Tibial artery (tissue), 4 donors: ENCODE measurements at places on chromosomes 4 and X.

GRCh38 chrX:71895607-71896006, 15.0 kb upstream of the NHSL2 start:
- no peak overlapping the region for H3K4me3 ChIP-seq
- no peak overlapping the region for H3K27ac ChIP-seq
- no peak for DNase-seq
- H3K36me3 ChIP-seq, result no peaks in the 10 kb centered on the region

DNA sequence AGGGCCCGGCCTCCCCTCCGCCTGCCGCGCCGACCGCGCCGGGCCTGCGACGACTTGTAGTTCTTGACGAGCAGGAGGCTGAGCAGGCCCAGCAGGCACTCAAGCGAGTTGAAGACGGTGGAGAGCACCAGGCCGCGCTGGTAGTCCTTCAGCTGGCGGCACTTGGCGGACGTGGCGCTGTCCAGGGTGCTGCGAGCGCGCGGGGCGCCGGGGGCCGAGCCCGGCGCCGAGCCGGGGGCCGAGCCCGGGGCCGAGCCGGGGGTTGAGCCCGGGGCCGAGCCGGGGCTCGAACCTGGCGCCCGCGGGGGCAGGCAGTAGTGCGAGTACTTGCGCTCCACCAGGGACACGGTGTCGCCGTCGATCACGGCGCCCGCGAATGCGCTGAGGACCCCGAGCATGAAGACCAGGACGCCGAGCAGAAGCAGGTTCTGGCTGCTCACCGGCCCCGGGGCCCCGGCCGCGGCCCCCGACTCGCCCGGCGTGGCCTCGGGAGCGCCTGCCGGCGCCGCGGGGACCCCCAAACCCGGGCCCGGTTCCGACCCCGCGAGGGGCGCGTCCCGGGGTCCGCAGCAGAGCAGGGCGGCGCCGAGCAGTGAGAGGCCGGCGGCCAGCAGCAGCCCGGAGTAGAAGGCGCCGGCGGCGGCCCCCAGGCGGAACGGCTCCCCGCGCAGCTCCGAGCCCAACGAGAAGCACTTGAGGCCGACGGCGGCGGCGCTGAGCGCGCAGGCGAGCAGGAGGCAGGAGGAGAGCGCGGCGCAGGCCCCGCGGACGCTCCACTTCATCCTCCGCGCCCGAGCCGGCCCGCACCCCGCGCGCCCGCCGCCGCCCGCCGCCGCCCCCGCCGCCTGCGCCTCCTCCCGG, 584 bp downstream of the TMEM271 start:
- H3K4me1 ChIP-seq, result peaks cover 26% of the 10 kb centered on the region
- no peaks in the 10 kb centered on the region for H3K36me3 ChIP-seq
- H3K27ac ChIP-seq, result no peak overlapping the region
- no peak for DNase-seq
- peaks cover 90% of the 10 kb centered on the region for H3K27me3 ChIP-seq

DNA sequence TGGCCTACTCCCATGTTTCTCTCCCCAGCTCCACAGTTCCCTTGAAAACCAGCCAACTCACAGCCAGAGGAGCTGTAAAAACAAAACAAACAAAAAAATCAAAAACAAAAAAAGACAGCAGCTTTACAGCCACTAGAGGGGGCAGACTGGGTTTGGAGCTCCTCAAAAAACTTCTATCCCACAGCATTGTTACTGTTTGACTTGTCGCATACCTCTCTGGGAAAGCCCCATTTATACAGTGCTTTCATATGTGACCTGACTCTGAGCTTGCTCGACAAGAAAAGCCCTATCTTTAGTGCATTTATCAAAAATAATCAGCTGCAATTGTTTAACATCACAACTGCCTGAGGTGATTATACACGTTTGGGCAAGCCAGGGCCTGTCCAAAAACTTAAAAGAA, 21.6 kb downstream of the TSPAN6 start:
- no peak overlapping the region for H3K27ac ChIP-seq
- no peaks in the 10 kb centered on the region for H3K4me1 ChIP-seq
- H3K4me3 ChIP-seq, result no peak overlapping the region
- no peaks in the 10 kb centered on the region for H3K36me3 ChIP-seq

DNA sequence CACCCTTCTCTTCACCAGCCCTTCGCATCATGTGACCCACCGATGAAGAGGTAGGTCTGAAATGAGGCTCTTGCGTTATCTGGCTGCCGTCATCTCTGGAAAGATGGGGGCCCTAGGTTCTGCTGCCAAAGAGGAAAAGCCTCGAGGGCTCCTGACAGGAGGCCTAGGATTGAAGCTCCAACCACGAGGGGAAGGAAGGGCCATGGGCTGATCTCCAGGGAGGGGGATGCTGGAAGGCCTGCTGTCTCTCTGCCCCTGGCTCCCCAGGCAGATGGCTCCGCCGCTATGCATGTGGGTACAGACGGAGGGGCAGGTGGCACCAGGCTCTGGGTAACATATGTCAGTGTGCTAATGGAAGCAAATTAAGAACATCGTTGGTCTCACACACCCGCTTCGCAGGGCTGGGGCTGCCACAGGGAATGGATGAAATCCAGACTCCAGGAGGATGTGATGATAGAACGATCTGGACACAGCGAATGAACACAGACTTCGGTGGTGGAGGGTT, 44.9 kb downstream of the AFAP1 start:
- H3K27ac ChIP-seq, result no peak overlapping the region
- no peaks in the 10 kb centered on the region for H3K27me3 ChIP-seq
- no peak for DNase-seq
- H3K4me1 ChIP-seq, result no peaks in the 10 kb centered on the region
- no peak overlapping the region for H3K4me3 ChIP-seq

- no peaks in the 10 kb centered on the region for H3K27me3 ChIP-seq
- H3K4me1 ChIP-seq, result no peaks in the 10 kb centered on the region
- H3K36me3 ChIP-seq, result no peaks in the 10 kb centered on the region
- no peak overlapping the region for H3K27ac ChIP-seq
- no peak overlapping the region for H3K4me3 ChIP-seq
- no peak for DNase-seq
Observed at GRCh38 chrX:136954930-136955329, 74.4 kb upstream of the RBMX start.

GRCh38 chr4:184389978-184390900, 84.1 kb downstream of the IRF2 start:
- H3K36me3 ChIP-seq, result peaks cover 86% of the 10 kb centered on the region
- H3K4me1 ChIP-seq, result no peaks in the 10 kb centered on the region
- no peak overlapping the region for H3K27ac ChIP-seq
- H3K27me3 ChIP-seq, result no peaks in the 10 kb centered on the region

DNA sequence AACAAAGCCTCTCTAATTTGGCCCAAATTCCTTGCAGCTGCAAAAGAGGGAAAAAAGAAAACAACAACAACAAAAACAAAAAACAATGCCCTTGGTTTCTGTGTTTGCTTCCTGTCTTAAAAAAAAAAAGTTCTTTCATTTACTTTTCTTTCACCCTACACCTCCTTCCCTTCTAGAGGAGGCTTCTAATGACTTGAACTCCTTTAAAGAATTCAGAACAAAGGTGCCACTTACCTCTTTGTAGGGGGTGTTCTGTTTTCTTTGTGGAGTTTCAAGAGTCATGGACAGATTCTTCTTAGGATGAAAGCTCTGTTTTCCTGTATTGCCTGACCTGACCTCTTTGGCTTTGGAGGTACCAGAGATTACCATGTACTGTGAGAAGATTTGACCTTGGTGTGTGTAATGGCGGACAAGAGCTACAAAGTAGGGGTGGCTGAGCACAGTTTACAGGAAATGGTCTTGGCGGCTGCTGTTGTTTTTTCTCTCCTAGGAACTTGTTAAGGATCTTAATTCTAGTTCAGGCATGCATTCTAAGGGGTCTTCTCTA, 72.4 kb upstream of the S100G start:
- no peaks in the 10 kb centered on the region for H3K36me3 ChIP-seq
- DNase-seq, result no peak
- no peaks in the 10 kb centered on the region for H3K4me1 ChIP-seq
- H3K4me3 ChIP-seq, result no peak overlapping the region

DNA sequence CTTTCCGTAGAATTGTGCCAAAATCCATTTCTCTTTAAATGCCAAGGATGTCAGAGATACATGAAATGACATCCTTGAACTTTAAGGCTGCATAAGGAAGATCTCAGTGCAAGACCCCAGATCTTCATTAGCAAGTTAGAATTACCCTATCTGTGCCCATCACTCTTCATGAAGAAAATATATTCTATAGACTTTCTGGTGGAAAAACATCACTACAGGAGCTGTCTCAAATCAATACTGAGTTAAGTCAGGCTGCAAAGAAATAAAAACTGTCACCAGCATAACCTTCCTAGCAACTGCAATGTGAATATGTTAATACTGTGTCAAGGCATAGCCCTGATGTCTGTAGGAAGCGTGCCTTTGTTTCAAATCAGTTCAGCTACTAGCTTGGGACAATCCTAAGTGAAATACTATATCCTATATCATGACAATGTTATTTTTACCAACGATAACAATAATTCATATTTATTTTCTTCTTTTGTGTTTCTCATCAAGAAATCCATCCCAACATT, 173.3 kb downstream of the TBCK start:
- no peaks in the 10 kb centered on the region for H3K36me3 ChIP-seq
- no peaks in the 10 kb centered on the region for H3K27me3 ChIP-seq
- no peak overlapping the region for H3K4me3 ChIP-seq
- H3K27ac ChIP-seq, result no peak overlapping the region
- H3K4me1 ChIP-seq, result no peaks in the 10 kb centered on the region

GRCh38 chr4:170025523-170026252, 507 bp downstream of the MFAP3L start:
- H3K27me3 ChIP-seq, result no peaks in the 10 kb centered on the region
- H3K4me1 ChIP-seq, result no peaks in the 10 kb centered on the region
- peak overlapping the region; percentile 82 for H3K4me3 ChIP-seq
- H3K27ac ChIP-seq, result peak overlapping the region; percentile 90
- no peaks in the 10 kb centered on the region for H3K36me3 ChIP-seq
- no peak for DNase-seq

- no peak for DNase-seq
- H3K4me3 ChIP-seq, result no peak overlapping the region
- H3K27ac ChIP-seq, result peak overlapping the region; percentile 76
- no peaks in the 10 kb centered on the region for H3K36me3 ChIP-seq
- H3K27me3 ChIP-seq, result no peaks in the 10 kb centered on the region
- H3K4me1 ChIP-seq, result peaks cover 8% of the 10 kb centered on the region
Observed at GRCh38 chrX:72043636-72044035, 88.1 kb downstream of the RTL5 start.

- no peaks in the 10 kb centered on the region for H3K27me3 ChIP-seq
- H3K4me1 ChIP-seq, result peaks cover 7% of the 10 kb centered on the region
- H3K36me3 ChIP-seq, result no peaks in the 10 kb centered on the region
- no peak for DNase-seq
- H3K27ac ChIP-seq, result no peak overlapping the region
Observed at GRCh38 chrX:134551376-134552048, 91.5 kb downstream of the HPRT1 start.

GRCh38 chr4:105632599-105632998, 75.9 kb downstream of the INTS12 start:
- H3K4me3 ChIP-seq, result no peak overlapping the region
- no peaks in the 10 kb centered on the region for H3K36me3 ChIP-seq
- H3K4me1 ChIP-seq, result peaks cover 3% of the 10 kb centered on the region
- no peak overlapping the region for H3K27ac ChIP-seq
- no peak for DNase-seq
